Activated naive CD4-positive, alpha-beta T cell (primary cell): ENCODE measurements at places on chromosomes 7 and 10.

- no peak for DNase-seq
Observed at GRCh38 chr10:48251152-48251524, 23.4 kb downstream of the FRMPD2 start.

- DNase-seq: no peak
Observed at GRCh38 chr7:3000566-3000965, 43.1 kb downstream of the CARD11 start.

- no peak for DNase-seq
Observed at GRCh38 chr10:1183033-1183396, 126.8 kb downstream of the WDR37 start.

GRCh38 chr10:45660876-45661411 is 11.6 kb downstream of the ZFAND4 start:
- no peak for DNase-seq

GRCh38 chr7:353746-354325 is 63.9 kb downstream of the FOXL3 start:
- DNase-seq: no peak

- no peak for DNase-seq
Observed at GRCh38 chr7:31336202-31337001, 4.1 kb downstream of the NEUROD6 start.

GRCh38 chr10:18043148-18044006 is 91.7 kb downstream of the SLC39A12 start:
- no peak for DNase-seq

DNA sequence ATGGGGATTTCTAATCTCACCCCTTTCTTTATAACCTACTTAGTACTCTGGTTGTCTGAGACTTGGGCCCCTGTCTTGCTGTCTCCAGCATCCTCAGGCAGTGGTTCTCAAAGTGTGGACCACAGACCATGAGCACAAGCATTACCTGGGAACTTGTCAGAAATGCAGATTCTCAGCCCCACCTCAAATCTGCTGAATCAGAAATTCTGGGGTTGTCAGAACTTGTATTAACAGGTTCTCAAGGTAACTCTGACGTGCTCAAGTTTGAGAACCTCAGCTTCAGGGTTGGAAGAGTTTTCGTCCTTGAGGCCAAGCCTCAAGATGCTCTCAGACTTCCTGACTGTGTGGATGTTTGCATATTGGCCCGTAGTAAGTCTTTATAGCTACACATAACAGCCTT is 97.4 kb downstream of the REEP3 start:
- DNase-seq: no peak

DNA sequence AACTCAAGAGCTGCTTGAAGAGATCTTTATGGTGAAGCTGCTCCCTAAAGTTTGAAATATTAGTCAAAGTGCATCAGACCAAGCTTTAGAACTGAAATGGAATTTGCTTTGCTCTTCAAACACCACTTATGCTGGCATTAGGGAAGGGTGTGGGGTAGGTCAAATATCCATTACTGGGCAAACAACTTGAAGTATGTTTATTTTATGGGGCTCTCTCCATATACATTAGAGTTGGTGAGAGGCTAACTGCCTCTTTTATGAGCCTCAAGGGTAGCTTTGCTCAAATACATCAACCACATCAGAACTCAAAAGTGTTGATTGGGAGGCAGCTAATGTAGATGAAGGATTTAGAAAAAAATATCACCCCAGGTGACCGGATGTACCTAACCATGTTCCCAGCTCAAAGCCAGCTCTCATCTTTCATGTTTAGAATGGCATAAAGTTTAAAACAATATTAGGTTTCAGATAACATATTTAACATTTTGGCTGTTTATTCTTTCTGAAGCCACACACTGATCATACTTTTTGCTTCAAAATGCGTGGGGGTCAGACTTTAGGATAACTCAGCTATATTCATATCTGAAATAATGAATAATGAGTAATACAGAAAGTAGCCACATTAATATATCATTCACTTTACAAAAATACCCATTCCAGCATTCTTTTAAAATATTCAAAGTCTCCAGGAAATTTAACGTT is 318.6 kb downstream of the PTEN start:
- DNase-seq: no peak

DNA sequence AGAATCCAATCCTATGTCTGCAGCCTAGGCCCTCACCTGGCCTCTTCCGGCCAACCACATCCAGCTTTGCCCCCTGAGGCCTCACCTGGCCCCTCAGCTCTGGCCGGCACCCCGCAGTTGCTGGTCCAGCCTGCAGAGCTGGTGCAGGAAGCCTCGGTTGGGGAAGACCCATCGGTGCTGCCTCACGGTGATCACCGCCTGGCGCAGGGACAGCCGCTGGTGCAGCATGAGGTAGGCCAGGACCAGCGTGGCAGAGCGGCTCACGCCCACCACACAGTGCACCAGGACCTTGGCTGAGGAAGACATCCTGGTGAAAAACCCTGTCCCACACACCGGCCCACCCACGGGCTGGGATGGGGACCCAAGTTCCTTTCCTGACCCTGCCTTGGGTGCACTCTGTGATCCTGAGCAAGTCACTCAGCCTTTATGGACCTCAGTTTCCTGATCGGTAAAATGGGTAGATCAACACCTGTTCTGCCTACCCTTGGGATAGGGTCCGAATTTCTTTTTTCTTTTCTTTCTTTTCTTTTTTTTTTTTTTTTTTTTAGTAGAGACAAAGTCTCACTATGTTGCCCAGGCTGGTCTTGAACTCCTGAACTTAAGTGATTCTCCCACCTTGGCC is 5.8 kb upstream of the SAMD8 start:
- no peak for DNase-seq

- no peak for DNase-seq
Observed at GRCh38 chr10:24174014-24174413, 34.9 kb upstream of the KIAA1217 start.

- no peak for DNase-seq
Observed at GRCh38 chr10:22693371-22693784, 21.0 kb downstream of the PIP4K2A start.

GRCh38 chr10:42998481-42999384 is 78.1 kb upstream of the RET start:
- no peak for DNase-seq

- DNase-seq: no peak
Observed at GRCh38 chr7:27103489-27104226, 1.2 kb upstream of the HOXA2 start.

DNA sequence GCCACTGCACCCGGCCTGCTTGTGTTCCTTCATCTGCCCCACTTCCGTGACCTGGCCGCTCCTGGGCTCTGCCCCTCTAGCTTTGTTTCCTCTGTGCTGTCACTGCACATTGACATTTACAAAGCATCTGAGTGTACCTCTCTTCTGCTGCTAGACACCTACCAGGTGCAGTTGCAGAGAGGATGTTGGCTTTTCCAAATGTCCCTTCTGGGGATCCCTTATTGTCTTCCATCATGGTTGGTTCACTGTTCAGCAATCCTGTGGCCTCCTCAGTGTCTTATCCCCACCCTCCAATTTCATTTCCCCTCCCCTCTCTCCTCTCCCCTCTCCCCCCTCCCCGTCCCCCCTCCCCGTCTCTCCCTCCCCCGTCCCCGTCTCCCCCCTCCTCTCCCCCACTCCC is 13.8 kb downstream of the VWA2 start:
- no peak for DNase-seq

DNA sequence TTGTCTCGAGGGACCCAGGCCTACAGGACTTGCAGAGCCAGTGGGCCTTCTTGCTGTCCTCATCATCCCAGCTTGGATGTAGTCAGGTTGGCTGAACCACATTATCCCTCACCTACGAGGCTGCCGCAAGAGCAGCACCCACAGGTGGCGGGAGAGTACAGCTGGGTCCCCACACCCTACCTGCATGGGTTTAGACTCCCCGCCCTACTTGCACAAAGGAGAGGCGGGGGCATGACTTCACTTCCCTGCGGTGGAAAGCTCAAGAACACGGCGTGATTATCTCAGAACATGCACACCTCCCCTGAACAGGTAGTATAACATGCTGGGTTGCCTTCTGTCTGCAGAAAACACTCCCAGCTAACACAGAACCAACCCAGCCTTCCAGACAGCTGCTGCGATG is 57.5 kb downstream of the CTBP2 start:
- no peak for DNase-seq

DNA sequence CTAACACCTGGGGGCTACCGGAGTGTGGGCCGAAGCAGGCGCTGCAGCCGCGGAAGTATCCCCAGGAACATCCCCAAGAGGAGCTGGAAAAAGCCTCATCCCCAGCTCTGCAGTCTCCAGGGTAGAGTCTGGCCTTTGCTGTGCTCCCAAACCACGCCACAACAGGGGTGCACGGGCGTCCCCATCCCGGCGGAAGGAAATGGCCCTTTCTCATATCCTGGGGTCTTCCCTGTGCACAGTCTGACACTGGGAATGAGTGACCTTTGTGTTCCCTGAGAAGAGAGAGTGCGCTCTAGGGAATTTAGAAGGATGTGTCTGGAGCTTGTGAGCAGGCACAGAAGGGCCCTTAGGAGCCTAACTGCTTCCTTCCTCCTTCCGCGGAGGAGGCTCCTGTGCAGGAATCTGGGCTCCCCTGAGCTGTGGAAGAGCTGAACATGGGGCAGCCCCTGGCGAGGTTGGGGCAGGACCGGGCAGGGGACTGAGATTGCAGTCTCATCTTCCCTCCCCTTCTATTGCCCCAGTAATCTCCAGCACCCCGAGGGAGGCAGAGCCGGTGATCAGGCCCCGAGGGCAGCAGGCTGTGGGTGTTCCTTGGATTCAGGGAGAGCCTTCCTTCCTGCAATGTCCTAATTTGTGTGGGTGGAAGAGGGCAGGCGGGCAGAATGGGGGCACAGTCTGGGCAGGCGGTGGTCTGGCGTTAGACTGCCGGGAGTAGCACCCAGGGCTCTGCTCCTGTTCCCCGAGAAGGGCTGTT is 1.3 kb downstream of the REPIN1 start:
- DNase-seq: no peak

GRCh38 chr10:11874568-11875493 is 51.7 kb downstream of the PROSER2 start:
- DNase-seq: no peak

GRCh38 chr7:5602734-5603133 is 178.7 kb downstream of the RNF216 start:
- no peak for DNase-seq
